BE2C (cell line): ENCODE measurements at places on chromosomes 16 and 17.
A peak's percentile ranks its signal among the peaks of the same experiment; 100 is the strongest.

DNA sequence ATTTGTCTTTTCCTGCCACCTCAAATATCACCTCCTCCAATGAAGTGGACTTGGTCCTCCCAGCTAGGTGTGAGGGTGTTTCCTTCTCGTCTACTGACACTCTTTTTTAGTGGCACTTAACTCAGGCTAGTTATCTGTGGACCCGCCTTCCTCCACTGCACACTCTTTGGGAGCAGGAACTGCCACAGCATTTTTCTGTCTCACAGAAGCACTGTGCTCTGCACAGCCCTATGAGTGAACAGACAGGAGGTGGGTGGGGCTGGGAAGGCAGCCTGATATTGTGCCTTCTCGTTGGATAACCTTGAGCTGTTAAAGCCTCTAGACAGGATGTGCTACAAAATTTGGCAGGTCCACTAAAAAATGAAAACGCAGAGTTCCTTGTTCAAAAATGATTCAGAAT is 31.9 kb upstream of the HOXB13 start:
- DNase-seq, result no peak

- DNase-seq, result no peak
Measured at GRCh38 chr17:57645950-57646665, 99.0 kb downstream of the CCDC182 start.

GRCh38 chr17:45376171-45377005 is 56.3 kb downstream of the ARHGAP27 start:
- DNase-seq, result no peak

GRCh38 chr17:64534187-64534586 is 27.4 kb downstream of the CEP95 start:
- DNase-seq, result no peak

GRCh38 chr16:85584267-85584666 is 28.9 kb upstream of the GSE1 start:
- DNase-seq, result no peak

DNA sequence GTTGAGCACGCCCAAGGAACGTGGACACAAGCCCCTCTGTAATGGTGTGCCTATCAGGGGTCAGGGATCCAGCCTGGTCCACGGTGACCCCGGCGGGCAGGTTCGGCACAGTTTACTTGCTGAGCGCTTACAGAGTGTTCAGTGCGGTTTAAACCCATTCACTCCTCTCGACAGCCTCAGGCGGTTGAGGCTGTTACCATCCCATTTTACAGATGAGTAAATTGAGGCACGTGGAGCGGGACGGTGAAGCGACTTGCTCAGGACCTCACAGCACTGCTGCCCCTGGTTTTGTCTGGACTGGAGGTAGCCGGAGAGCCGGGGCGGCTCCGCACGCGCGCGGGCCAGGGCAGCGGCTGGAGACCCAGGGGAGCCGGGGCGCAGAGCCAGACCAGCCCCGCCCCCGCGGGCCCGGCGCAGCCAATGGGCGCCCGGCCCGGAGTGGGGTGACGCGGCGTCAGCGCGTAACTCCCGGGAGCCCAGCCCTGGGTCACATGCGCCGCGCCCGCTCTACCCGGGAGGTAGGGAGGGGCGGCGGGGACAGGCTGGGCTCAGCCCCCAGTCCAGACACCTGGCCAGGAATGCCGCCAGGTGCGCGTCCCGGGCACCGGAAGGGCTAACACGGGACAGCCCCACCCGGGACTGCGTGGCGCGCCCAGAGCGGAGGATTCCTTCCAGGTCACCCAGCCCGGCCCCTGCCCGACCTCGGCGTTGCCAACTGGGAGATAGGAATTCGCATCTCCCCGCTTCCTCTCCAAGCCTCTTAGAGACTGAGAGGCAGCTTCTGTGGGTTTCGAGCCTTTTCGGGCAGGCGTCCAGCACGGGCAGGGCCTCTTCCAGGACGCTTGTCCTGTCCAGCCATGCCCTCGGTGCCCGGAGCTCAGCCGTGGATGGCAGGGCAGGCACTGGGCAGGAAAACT is 3.3 kb upstream of the SREBF1 start:
- peak; percentile 77 for DNase-seq

DNA sequence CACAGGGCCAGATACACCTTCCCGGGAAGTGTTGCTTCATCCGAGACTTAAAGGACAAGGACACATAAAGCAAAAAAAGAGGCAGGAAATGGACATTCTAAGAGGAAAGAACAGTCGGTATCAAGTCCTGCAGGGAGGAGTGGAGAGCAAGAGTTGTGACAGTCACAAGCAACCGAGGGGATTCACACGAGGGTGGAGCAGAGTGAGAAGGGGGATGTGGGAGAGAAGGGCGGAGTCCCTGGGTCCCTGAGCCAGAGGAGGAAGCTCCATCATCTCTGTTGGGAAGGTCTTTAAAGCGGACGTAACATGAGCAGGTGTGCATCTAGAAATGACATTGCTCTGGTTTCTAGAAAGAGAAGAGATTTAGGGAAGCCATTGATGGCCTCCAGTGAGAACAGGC is 47.1 kb downstream of the AIPL1 start:
- DNase-seq, result no peak

DNA sequence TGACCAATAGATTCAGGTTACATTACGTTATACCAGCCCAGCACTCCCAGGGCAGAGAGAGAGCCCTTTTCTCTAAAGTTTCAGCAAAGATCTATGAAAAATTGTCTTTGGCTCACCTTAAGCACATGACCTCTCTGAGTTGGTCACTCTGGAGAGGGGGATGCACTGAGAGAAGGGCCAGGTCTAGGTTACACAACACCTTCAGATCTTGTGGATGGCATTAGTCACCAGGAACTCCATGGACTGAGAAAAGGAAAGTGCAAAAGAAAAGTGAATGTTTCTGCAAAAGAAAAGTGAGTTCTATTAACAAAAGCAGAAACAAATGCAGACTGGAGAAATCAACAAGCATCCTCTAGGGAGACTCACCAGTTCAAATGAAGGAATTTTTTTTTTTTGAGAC is 253.3 kb upstream of the SALL1 start:
- no peak for DNase-seq

DNA sequence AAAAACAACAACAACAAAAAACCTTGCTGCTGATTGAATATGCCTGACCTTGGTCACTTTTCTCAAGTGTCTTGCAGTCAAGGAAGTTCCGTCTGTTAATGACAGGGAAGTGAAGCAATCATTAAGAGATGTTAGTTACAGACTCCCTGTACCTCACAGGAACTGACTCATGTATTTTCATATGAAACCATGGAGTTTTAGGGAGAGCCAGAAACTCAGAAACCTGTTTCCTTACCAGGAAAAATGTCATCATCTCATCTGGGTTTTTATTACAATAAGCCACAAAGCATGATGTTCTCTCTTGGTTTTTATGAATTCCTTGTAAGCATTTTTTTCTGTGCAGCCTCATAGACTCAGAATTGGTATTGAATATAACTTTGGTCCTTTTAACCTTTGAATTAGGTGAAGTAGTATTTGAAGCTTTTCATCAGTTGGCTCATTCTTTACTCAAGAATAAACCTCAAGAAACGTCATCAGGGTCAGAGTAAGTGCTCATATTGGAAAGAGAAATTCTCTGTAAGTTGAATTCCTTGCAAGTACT is 10.3 kb downstream of the LYRM1 start:
- DNase-seq, result no peak

GRCh38 chr17:6279659-6280058 is 155.3 kb downstream of the AIPL1 start:
- no peak for DNase-seq

- no peak for DNase-seq
Measured at GRCh38 chr16:67734731-67735201, 15.7 kb upstream of the GFOD2 start.

- no peak for DNase-seq
Measured at GRCh38 chr17:3665834-3666233, 2.5 kb downstream of the TAX1BP3 start.

- DNase-seq, result no peak
Measured at GRCh38 chr17:16569358-16569712, 331 bp upstream of the ZNF287 start.

DNA sequence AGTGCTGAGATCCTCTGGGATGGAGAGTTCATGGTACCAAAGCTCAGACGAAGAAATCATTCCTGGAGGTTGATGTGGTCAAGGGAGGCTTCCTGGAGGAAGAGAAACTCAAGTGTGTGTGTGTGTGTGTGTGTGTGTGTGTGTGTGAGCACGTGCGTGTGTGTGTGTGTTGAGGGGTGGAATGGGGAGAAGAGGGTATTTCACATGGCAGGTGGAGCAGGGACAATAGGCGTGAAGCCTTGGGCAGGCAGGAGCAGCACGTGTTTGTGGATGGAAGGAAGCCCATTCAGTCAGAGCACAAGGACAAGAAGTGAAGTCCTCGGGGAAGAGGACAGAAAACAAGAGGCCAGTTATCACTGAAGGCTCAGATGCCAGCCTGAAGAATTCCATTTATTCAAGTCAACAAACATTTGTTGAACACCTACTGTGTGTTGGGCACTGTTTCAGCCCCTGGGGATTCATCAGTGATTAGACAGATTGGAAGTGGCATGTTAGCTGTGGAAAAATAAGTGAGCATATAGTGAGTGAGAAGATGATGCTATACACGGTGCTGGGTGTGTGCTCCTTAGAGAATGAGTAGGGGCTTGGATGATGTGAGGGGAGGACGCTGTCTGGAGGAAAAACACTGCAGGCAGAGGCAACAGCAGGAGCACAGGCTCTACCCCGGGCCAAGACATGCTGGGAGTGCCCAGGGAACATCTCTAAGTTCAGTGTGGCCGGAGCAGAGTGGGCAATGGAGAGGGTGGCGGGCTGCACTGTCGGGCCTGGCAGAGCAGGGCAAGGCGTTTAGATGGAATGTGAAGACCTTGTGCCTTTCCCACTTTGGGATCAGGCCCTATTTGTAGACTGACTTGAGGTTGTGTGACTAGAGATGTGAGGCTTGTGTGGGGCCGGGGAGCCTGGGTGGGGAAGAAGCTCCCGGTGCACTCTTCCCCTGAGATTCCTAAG is 267.1 kb downstream of the CBLN1 start:
- no peak for DNase-seq

DNA sequence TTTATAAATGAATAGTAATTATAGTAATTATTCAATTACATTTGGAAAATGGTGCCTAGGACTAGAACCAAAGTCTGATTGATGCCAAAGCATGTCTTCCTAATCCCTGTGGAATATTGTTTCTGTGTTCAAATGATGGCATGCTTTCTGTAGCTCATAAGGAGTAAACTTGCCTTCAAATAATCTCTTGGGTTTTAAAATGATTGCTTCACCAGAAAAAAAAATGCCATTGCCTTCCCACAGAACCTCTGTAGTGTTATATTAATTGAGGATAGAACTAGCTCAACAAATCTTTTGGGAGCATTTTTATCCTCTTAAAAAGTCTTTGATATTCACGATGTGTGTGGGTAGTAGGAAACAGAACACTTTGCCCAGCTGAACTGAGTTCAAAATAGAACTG is 7.7 kb upstream of the TMEM100 start:
- no peak for DNase-seq

DNA sequence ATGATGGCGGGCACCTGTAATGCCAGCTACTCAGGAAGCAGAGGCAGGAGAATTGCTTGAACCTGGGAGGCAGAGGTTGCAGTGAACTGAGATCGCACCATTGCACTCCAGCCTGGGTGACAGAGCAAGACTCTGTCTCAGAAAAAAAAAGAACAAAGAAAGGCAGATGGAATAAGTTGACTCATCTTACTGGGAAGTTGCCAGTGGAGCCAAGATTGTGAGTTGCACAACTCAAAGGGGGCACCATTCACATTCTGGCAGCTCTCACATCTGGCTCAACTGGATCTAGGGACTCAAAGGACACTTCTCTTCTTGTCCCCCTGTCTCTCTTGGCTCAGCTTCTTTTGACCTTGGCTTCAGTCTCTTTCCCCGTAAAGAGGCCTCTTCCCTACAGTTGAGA is 53.7 kb upstream of the ETV4 start:
- no peak for DNase-seq

GRCh38 chr16:21628121-21628726 is 24.2 kb downstream of the IGSF6 start:
- no peak for DNase-seq

GRCh38 chr16:10609402-10609774 is 29.0 kb upstream of the EMP2 start:
- DNase-seq, result no peak

GRCh38 chr16:70760221-70760620 is 40.7 kb downstream of the VAC14 start:
- no peak for DNase-seq
